ENCODE measurements at places on chromosomes 7 and 10.

- DNase-seq = no peak
These were observed at the start of the genes ACTR3C and LRRC61 for GRCh38 chr7:150322833-150323681. Gene ACTR3C (minus strand): TSS chr7:150323545. CDS start chr7:150295296, 28,249 bp downstream. Gene LRRC61 (plus strand): TSS chr7:150323355. CDS start chr7:150336862, 13,507 bp downstream.

- no peak for DNase-seq
These were observed 136.5 kb downstream of the COBL start for GRCh38 chr7:51180092-51180491.

GRCh38 chr7:98091523-98091922, 15.1 kb upstream of the LMTK2 start:
- no peak for DNase-seq

DNA sequence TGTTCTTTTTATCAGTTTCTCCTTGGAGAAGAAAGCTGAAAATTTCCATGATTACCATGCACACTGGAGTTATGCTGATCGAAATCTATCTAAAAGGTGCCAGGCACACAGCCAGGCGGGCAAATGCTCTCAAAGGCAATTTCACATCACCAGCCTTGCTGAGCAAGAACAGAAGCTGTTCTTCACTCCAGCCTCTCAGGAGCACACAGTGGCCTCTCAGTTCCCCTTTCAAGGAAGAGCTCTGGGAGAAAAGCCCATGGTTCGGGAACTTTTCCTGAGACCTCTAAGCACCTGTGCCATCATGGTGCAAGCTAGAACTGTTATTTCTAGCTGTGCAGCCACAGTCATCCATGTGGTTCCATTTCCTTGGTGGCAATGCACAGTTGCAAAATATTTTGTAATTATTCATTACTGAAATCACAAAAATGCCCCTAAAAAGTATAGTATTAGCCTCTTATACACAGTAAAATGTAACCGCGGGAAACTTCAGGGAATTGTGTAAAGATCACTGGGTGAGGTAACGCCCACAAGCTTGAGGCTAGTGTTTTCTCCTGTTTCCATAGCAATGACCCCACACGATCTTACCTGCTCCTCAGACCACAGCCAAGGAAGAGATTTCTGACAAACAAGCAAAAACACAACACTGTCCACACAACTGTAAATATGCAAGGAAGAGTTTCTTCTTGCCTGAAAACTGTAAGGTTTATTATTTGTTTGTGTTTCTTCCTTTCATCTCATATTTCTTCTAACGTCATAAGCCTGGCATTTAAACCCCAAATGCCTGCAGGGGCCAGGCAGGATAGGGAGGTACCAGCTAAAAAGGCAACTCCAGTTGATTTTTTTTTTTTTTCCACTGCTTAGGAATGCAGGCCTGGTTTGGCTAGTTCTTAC, 121.2 kb downstream of the FAM107B start:
- DNase-seq = peak; percentile 2

- DNase-seq = no peak
These were observed 40.1 kb downstream of the RBM28 start for GRCh38 chr7:128303643-128304042.

DNA sequence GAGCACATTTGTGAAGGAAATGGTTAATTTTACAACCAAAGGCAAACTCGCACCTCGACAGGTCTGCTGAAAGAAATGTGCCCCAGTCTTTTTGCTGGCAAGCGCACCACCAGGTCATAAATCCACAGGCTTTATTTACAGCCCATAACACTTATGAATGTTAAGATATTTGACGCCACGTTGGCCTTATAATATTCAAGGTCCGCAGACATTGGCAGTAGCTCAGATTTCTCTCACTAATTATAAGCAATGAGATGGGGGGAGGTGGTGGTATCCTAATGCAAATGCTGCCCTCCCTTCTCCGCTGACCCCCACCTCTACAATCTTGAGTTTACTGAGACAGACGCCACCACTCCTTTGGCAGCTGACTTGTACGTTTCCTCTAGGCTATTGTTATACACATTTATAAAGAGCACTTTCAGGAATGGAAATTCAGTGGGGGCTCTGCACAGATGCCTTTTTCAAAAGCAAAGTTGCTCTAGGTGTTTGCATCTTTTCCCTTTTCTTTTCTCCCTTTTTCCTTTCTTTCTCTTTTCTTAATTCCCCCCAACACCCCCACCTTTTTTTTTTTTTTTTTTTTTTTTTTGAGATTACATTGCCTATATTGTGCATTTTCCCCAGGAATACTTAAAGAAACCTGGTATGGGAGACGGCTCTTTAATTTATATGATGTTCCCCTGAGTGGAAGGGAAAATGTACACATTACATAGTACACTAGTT, 6.7 kb downstream of the TCF7L2 start:
- no peak for DNase-seq

DNA sequence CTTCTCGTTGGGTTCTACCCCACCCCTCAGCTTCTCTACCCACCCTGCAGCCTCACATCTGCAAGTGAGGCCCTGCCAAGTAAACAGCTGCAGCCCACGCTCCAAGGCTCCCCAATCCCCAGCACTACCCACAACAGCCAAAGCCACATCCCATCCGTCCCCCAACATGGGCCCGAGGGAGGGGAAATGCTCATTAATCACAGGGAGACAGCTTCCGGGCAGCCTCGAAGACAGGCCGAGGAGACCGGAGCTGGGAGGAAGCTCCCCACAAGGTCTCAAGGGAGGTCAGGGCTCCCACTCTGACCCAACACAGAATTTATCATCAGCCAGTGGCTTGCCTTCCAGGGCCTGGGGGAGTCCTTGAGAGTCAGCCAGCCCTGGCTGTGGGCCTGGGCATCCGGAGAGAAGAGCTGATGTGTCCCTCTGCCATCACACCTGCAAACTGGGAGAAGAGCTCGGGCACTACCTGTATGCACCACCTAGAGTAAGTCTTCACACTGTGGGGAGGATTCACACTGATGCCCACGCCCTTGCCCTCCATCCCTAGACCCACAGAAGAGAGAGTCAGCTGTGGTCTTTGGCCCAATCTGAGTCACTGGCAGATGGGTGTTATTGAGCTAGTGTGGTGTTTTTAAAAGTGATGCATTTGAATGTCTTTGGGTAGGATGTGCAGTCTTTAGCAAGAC, 115.5 kb upstream of the ZMIZ1 start:
- no peak for DNase-seq

- DNase-seq = no peak
These were observed 39.1 kb downstream of the PODXL start for GRCh38 chr7:131517218-131517923.

- DNase-seq = peak; percentile 74
These were observed 312.0 kb upstream of the ZMIZ1 start for GRCh38 chr10:78756604-78757343.

- DNase-seq = no peak
These were observed 36.5 kb downstream of the DLG5 start for GRCh38 chr10:77890097-77890496.

GRCh38 chr10:28850784-28851183, 173.5 kb downstream of the BAMBI start:
- DNase-seq = no peak

DNA sequence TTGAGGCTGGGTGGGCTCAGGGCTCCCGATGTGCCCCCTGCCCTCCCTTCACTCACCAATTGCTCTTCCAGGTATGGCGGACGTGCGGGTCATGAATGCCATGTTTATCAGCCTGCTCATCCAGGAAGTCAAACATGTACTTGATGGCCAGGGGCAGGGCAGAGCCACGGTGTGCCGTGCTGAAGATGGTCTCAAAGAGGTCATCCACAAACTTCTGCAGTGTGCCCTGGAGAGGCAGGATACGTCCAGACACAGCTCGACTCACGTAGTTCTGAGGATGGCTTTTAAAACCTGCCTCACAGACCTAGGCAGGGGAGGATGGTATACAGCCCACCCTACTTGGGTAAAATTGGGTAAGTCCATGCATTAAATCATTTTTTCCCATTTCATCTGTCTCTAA, 431.2 kb downstream of the PLXNA4 start:
- DNase-seq = no peak

GRCh38 chr7:44796034-44796503, 412 bp upstream of the PPIA start:
- DNase-seq = no peak

DNA sequence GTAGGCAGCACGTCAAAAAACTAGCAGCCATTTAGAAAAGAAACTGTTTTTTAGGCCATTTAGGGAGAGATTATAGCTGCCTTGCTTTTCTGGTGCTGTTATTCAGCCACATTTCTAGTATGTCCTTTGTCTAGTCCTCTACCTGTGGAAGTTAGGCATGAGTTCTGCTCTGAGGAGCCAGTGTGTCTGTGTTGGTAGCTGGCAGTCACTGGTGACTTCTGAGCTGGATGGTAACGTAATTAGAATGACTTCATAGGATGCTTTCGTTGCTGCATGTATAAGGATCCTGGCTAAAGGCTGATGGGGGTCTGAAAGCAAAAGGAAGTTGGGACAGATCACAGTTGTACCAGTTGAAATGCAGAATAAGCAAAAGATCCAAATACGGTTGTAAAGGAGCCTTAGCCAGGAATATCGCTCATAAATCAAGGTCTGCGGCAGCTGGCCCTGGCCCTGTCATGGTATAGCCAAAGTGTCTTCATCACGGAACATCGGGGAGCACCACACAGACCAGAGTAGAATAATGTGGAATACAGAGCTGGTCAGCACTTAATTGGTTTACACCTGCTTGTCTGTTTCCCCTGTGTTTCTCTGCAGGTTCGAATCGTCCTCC, 226.7 kb downstream of the EXOC4 start:
- no peak for DNase-seq

GRCh38 chr10:11772575-11773288, 30.6 kb downstream of the ECHDC3 start:
- no peak for DNase-seq

DNA sequence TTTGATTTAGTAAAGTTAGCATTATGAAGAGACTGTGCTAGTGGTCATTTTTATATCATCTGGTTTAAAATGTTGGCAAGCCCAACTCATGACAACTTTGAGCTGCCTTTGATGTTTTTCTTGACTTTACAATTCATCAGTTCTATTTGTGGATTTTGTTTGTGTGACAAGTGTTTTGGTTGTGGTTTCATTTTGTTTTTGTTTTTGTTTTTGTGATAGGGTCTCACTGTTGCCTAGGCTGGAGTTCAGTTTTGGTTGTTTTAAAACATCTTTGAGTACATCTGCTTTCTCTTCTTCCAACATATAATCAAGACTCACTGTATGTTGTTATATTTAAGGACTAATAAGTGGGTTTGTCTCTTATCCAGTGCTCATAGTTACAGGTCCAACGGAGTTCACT, 17.6 kb upstream of the SFR1 start:
- no peak for DNase-seq

DNA sequence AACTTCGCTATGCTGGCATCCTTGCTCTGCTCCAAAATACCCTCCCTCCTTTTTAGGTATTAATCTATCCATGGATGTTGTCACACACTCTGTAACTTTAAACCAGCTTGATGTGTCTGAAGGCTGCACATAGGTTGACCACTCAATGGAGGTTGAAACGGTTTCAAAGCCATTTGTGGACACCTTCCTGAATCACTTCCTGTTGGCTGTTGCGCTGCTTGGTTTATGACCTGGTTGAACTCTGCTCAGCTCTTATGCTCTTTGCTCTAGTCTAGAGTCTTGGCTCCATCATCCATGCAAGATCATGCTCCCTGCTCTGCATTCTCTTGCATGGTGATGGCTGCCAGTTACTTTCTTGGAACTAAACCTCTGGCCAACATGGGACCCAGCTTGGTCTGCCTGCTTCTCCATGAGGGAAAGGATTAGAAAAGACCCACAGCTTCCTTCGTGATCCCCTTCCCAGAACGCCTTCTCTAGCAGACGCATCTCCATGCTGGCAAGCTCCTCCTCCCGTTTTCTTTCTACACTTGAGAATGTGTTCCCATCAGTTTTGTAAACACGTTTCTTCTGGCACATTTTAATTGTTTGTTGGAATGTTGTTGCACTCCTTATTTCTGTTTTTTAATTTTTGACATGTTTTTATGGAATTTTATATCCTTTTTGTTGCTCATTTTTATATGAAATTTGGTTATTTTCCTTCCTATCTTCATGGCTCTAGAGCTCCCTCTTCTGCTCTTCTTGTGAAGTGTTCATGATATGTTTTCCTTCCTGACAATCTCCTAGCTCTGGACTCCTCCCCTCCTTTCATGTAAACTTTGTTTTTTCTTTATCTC, 149.8 kb downstream of the XPNPEP1 start:
- DNase-seq = no peak

DNA sequence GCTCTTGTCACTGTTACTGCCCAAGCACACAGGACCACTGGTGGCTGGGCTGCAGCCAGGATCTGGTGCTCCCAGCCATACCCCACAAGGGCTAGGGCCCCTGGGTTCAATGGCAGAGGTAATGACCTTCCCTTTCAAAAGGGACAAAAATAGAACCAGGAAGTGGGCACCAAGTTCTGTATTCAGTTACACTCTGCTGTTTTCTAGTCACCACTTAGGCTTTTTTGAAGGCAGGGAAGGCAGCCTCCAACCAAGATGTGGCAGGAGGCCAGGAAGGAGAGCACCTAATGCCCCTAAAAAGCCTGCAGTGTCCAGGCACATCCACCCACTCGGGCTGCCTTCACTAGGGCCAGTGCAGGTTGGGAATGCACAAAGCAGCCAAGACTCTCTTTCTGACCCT, 47.8 kb downstream of the NOD1 start:
- no peak for DNase-seq

GRCh38 chr10:32005050-32005449, 51.2 kb downstream of the KIF5B start:
- peak; percentile 26 for DNase-seq

DNA sequence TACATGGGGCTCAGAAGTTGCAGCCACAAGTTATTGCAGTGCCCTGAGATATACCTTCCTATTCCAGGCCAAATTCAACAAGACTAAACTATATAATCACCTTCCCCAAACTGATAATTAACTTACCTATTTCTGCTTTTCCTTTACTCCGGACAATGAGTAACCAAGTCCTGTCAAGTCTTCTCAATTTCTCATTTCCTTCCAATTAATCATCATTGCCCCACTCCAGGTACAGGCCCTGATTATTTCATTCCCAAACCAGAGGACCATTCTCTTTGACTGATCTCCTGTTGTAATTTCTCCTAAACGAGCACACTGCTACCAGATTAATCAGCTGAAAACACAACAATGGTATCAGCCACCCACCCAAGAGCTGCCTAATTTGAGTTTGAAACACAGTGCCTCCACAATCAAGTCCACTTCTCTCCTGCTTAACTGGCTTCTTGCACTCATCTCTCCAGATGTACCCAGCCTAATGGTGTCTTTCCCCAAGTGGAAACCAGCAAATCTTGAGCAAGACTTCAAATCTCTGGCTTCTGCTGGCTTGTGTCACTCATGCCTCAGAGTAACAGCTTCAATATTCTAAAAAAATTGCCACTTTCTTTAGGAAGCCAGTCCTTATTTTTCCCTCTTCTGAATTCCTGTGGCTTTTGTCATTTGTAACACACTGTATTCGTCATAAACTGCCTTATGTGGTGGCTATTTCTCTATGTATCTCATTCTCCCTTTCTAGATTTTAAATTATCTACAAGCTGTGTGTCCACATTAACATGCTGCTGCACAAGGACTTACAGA, 89.1 kb downstream of the CDK6 start:
- no peak for DNase-seq

DNA sequence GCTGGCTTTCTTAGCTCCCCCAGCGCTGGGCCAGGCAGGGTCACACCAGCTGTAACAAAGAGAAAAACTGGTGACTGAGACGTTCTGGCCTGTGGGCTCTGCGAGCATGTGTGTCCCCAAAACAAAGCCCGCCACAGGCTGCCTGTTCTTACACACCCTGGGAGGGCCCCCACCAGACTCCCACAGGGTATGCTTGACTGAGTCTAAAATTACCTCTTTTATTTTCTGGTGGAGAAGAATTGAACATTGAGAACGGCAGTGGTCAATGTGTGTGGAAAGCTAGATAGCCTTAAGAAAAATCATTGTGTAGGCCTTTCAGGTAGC, 808 bp downstream of the C10orf71 start:
- DNase-seq = no peak
